ENCODE measurements at places on chromosomes 7 and 10. TPM values are rescaled to one million over a fixed set of nuclear protein-coding genes. Genes with fewer than 3 reads are reported as not detected.

DNA sequence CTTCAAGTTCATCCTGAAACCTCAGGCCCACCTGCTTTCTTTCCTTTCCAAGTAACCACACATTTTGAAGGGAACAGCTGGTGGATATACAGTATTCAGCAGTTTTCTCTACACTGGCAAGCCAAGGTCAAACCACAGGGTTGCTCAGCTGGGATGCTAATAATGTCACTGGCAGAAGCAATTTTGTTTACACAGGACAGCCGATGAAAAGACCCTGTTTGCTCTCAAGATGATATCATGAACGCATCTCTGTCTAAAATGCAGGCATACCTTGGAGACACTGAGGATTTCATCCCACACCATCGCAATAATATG lies 186.2 kb downstream of the USP6NL start:
- ATAC-seq, result no peak

THSD7A gene
- total RNA-seq, result 1.00 TPM

ADO gene
- 10.0 TPM for total RNA-seq

DNA sequence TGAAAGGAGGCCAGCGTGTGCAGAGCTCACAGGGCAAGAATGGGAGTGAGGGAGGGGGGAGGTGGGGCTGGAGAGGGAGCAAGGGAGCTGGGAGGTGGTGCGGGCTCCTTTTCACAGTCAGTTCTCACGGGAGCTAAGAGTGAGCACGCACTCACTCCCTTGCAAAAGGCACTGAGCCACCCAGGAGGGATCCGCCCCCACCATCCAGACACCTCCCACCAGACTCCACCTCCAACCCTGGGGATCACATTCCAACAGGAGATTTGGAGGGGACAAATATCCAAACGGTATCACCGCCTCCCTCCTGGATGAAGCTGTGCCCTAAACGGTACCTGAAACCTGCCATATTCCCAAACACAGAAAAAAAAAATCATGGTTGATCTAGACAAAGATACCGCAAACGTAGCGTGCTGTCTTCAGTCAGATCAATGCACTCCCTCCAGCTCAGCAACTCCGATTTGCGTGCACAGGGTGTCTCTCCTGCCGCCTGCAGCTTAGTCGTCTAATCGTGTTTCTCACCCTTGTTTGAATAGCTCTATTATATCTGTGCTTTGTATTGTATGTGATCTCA lies 20.3 kb upstream of the PRKAG2 start:
- no peak for ATAC-seq

GRCh38 chr7:55593515-55594318 lies 21.4 kb upstream of the VOPP1 start:
- ATAC-seq, result peak; percentile 40

- ATAC-seq, result no peak
Observed at GRCh38 chr7:145031162-145031561, 195.3 kb upstream of the TPK1 start.

- ATAC-seq, result peak; percentile 39
Observed at GRCh38 chr10:13453896-13454295, 74.9 kb downstream of the BEND7 start.

- ATAC-seq, result no peak
Observed at GRCh38 chr7:28754447-28754846, 203.7 kb downstream of the TRIL start.

- ATAC-seq, result no peak
Observed at GRCh38 chr7:17150018-17150417, 148.4 kb upstream of the AHR start.

- no peak for ATAC-seq
Observed at GRCh38 chr10:18209241-18209640, 69.0 kb downstream of the CACNB2 start.

DNA sequence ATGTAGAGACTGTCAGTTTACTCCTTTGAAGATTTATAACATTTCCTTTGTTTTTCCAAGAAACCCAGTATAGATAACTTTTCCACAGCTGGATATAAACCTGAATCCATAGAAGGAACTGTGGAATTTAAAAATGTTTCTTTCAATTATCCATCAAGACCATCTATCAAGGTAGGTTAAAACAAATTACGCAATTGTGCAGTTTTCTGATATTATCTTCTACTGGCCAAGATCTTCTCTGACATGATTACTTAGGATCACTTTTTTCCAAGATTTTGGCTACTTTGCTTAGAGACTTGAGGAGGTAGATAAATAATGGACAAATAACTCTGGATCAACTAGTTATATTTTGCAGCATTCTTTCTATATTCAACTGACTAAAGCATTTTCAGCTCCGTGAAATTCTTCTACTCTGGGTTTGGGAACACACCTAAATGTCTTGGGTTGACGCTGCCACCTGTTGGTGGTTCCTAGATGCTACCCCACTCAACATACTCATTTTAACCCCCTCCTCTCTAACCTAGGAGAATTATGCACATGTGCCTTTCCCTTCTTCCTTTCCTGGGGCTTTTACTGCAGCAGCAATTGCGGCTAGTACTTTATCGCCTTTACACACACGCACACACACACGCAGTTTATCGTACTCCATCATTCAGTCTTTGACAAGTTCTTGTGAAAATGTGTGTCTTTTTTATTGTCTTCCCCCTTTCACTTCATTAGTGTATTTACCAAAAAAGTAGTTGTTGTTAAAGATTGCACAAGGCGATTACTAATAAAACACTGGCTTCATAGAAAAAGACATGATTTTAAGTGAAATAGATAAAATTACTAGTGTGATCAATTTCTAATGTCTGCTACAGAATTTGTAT lies 32.7 kb downstream of the ABCB5 start:
- ATAC-seq, result no peak

DNA sequence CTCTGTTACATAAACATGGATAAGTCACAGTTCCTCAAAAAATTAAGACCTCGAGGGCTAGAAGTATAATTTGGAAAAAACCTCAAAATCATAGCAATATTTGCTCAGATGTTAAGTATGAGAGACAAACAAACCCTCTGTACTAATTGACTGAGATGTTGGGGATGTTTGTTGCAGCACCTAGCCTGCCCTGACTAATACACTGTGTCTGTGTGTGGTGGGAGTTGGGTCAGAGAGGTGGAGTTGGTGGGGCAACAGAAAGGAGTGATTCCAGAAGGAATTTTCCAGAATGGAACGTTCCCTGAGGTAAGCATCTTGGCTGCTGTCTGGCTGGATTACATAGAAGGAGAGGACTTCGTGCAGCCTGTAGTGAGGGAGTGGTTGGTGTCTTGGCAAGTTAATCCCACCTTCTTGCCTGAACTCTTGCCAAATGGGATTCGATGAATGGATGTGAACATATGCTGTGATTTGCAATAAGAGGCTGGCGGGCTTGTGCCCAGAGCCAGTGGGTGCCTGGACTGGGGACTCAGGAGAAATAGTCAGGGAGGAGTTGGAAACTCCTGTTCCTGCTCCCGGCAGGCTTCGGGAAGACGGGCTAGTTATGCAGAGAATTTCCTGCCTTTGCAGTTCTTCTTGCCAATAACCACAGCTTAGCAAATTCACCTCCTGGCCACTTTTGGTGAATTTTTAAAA lies 9.3 kb upstream of the FAM180A start:
- ATAC-seq, result no peak

ATOH7 gene
- total RNA-seq, result not detected

DNA sequence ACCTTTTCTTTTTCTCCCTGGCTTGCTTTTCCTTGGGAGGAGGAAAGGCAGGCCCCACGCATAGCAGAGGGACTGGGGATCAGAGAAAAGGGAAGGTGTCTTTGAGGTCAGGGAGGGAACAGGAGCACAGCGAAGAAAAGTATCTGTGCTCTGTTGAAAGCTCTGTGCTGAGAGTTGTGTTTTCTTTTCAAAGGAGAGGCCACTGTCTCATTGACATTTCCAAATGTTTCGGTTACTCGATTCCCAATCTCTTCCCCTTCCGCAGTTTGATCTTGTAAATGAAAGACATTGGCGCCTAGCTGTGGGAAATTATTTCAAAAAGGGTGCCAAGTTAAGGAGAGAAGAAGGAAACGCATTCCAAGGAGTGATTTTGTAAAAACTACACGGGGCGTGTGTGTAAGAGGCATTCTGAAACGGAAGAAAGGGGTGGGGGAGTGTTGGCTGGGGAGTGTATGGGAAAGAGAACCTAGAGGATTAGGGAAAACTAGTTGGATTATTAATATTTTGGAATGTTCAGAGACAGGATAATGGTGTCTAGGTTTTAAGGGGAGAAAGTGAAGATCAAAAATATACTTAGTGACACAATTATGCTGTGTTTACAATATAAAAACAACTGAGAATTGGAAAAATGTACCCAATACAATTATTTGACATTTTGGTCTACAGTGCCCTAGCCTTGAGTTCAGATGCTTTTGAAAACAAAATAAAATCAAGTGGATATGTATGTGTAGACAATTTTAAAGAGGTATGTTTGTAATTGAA lies 708 bp downstream of the KLHDC10 start:
- peak; percentile 32 for ATAC-seq

MAT1A gene
- total RNA-seq, result 0.48 TPM

DNA sequence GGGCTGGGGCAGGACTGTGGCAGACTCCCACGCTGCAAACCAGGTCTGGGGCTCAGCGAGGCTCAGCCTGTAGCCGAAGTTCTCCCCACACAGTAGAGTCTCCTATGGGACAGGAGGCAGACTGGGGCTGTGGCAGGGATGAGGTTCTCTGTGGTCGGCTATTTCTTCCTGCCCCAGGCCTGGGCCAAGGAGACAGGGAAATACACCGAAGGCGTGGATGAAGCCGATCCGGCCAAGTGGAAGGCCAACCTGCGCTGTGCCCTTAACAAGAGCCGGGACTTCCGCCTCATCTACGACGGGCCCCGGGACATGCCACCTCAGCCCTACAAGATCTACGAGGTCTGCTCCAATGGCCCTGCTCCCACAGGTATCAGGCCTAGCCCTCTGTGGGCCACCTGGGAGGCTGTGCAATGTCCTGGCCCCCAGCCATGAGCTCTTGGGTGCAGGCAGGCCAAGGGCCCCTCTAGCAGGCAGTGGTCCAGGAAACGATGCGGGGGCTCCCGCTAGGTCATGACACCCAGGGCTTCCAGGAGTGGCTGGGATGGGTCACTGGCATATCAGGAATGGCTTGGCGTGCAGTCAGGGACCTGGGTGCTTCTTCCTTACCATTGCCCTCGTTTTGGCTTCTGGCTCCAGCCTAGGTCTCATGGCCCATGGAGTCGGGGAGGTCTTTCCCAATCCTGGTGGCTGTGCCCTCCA lies 8.1 kb downstream of the IRF5 start:
- ATAC-seq, result no peak

- no peak for ATAC-seq
Observed at GRCh38 chr10:120394446-120394845, 62.6 kb upstream of the PLPP4 start.

DNA sequence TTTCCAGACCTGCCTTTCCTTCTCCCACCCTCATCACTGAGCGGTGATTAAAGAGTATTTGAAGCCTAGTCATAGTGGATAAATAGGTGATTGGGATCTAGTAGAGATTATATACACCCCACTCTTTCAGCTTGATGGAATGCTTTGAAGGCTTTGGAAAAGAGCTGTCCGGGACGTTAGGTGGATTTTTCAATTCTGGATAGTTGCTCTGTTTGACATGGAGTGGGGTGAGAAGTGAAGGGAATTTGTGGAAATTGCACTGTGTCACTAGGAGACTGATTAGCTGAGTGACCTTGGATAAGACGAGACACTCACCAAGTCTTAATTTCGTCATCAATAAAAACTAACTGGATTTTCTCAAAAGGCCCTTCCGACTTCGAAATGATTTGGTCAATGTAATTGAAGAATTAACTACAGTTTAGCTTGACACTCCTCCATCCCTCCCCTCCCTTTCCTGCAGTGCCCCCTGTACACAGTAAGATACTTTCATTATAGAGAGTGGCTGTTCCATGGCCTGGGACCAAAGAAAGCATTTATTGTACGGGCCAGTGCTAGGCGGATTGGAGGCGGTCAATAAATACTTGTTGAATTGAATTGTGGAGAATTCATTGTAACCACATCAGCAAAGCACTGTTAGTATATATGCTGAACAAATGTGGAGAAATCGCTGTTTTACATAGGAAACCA lies 962 bp downstream of the ZKSCAN1 start:
- ATAC-seq, result no peak

CASP2 gene
- total RNA-seq, result 28.3 TPM

P4HA1 gene
- total RNA-seq, result 7.8 TPM

DRGX gene
- total RNA-seq, result not detected

KIF20B gene
- 21.0 TPM for total RNA-seq

DNA sequence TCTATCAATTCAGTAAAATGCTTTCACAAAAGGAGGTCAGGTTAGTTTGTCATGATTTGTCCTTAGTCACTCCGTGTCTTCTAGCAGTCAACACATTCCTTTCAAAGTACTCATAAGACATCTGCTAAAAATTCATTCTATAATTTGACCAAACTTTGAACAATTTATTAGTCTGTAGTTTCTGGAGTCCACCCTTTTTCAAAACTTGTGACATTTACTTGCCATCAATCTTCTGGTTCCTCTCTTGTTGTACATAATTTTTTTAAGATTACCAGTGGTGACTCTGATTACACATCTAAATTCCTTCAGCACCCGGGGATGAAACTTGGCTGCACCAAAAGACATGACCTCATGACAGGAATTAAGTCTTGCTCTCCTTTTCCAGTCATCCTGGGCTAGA lies 130.1 kb downstream of the NEBL start:
- no peak for ATAC-seq

GRCh38 chr10:44745920-44746319 lies 165.2 kb upstream of the TMEM72 start:
- ATAC-seq, result no peak

DNA sequence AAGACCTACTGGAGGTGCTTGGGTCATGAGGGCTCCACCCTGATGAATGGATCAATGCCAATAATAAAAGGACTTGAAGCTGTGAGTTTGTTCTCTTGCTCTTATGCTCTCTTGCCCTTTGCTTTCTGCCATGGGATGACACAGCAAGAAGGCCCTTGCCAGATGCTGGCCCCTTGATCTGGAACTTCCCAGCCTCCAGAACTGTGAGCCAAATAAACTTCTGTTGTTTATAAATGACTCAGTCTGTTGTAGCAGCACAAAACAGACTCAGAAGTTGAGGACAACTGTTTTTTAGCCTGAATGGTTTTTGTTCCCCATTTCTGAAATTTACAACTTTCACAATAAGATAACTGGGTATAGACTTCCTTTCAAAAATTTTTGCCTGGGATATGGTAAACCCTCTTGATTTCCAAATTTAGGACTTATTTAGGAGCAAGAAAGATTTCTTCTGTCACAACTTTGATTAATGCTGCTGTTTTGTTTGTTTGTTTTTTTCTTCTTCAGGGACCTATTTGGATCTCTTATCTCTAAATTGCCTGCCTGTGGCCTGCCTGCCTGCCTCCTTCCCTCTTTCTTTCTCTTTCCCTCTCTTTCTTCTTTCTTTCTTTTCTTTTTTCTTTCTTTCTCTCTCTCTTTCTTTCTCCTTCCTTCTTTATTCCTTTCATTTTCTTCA lies 12.1 kb downstream of the ENTPD1 start:
- no peak for ATAC-seq

HOXA7 gene
- total RNA-seq, result 5.2 TPM

DNA sequence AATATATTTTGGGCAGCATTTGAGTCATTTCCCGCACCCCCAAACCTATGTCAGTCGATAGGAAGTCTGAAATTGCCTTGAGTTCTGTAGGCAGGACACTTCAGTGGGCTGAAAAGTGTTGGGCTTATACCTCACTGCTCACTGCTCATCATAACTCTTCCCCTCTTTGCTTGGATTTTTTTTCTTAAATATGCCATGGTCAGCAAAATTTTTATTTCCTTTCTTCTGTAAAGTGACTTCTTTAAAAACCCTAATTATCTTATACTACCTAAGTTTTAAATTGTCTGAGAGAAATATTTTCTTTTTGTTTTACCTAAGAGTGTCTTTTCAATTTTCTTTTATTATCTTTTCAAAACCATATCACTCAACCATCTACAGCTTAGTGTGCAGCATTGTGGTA lies 129.2 kb downstream of the KIF20B start:
- no peak for ATAC-seq
